RKO (cell line): ENCODE measurements at places on chromosomes 5 and 9.
A peak's percentile ranks its signal among the peaks of the same experiment; 100 is the strongest.

DNA sequence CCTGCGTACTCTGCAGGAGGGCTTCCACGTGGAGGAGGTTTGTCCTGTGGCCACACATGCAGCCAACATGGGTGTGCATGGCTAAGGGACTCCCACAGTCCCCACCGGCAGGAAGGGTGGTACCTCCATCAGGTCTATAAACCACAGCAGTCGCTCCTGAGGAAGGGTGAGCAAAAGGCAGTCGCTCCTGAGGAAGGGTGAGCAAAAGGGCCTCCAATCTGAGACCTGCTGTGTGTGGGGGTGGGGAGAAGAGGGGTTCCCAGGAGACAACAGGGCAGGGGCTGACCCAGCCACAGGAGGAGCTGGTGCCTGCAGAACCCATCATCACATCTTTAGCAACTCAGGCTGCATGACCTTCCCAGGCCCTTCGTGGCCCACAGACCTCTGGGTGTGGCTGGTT, 30.3 kb upstream of the AKNA start:
- no peak for DNase-seq

DNA sequence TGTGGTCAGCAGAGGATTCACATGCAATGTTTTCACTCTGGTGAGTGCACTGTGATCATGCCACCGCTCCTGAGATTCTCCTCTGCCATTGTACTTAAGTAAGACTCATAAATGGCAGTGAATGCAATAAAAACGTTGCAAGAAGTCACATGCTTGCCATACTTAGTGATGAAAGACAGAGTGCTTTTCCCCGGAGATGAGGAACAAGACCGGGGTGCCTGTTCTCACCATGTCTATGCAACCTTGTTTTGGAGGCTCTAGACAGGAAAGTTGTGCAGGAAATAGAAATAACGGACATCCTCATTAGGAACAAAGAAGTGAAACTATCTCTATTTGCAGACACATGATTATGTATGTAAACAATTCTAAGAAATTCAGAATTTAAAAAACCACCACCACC, 84.7 kb upstream of the IRX2 start:
- no peak for DNase-seq

GRCh38 chr5:98769959-98770208, 3.6 kb upstream of the RGMB start:
- no peak for DNase-seq

GRCh38 chr5:81750308-81751008, 439 bp downstream of the SSBP2 start:
- DNase-seq = no peak

- DNase-seq = no peak
These were observed 13.0 kb upstream of the ANP32B start for GRCh38 chr9:97970165-97970564.

- DNase-seq = peak; percentile 69
These were observed 91.8 kb downstream of the PDE6A start for GRCh38 chr5:149852641-149853330.

- no peak for DNase-seq
These were observed 11.7 kb upstream of the DOLPP1 start for GRCh38 chr9:129068990-129069861.

DNA sequence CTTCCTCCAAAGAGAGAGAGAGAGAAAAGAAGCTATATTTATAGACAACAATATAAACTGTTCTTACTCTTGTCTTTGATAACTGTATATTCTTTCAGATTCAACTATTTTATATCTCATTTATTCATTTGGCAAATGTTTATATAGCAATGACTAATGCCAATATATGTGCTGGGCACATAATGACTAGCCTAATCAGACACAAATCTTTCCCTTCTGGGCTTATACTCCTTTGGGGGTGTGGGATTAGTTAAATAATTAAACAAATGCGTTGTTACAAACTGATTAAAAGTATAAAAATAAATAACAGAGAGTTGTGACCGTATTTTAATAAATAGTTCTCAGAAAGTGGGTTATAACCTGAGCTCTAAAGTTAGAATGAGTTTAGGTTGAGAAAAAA, 4.0 kb downstream of the SPINK14 start:
- no peak for DNase-seq

- no peak for DNase-seq
These were observed 48.9 kb downstream of the SH3PXD2B start for GRCh38 chr5:172405226-172406107.

GRCh38 chr5:61089351-61089750, 72.9 kb downstream of the SMIM15 start:
- DNase-seq = no peak

DNA sequence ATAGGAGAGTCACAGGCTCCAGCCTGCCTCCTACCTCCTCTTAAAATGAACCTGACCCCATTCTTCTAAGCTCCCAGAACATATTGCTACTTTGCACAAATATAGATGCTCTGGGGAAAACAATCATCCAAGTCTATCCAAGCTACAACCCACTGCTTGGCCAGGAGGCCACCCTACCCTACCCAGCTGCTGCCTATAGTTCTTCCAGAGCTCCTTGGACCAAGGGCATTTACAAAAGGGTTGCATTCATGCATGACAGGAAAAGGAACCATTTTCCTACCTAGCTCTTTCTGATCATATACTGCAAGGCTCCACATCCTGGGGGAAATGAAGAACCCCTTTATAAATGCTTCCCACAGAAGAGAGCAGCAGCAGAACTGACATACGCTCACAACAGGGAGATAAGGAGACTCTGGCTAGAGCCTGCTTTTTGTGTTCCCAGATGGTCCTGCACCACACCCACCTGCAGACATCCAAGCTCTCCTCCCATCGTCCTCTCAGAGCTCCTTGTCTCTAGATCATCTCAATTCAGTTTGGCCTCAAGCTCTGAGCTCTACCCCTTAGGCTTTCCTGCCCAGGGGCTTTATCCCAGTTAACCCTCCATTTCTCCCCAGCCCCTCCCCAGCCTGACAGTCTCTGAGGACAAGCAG, 185.5 kb downstream of the SPOCK1 start:
- DNase-seq = no peak
